NCI-H1694 treated with DMSO at 0.1 percent for 48 hours (cell line): ENCODE measurements at places on chromosomes 2 and 18.

DNA sequence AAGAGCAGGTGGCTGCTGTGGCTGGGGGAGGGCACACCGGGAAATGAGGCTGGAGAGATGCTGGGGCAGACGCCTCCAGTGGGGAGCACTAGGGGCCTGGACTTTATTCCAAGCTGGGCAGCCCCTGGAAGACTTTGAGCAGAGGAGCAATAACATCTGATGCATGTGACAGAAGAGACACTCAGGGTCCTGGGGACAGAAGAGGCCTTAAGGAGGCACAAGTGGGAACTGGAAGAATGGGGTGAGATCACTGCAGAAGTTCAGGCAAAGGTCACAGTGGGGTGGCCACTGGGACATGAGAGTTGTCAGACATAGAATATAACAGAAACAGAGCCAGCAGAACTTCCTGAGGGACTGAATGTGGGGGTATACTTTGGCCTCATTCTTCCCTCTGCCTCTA, 24.0 kb downstream of the TGFA start:
- no peak for DNase-seq

GRCh38 chr2:18546567-18546966, 13.9 kb downstream of the RDH14 start:
- no peak for DNase-seq

DNA sequence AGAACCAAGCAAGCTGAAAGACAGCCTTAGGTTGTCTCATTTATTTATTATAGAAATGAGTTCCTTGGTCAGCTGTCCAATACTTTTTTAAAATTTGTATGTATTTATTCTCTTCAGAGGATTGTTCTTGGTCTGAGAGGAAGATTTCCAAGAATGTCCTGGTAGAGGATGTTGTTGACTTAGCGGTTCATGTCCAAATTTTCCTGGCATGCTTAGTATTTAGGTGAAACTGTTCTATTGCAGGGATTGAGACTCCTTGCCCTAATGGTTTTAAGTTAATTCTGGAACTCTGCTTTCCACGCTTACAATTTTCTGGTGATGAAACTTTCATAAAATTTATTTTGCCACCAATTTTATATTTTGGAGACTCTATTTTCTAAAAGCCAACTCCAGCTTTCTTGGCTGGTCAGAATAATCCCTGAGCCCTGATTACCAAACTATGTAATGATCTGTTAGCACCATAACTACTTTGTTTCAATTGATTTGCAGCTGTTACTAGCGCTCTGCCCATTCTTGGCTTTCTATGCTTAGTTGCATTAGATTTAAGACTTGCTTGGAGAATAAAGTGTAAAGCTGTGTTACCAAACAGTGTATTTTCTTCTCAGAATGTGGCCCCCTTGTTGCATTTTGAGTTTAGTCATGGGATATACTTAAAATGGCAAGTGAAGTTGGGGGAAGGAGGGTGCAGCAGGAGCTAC, 1868.8 kb upstream of the CELF4 start:
- no peak for DNase-seq

GRCh38 chr18:68177807-68178702, 536.9 kb downstream of the TMX3 start:
- DNase-seq = peak; percentile 14

DNA sequence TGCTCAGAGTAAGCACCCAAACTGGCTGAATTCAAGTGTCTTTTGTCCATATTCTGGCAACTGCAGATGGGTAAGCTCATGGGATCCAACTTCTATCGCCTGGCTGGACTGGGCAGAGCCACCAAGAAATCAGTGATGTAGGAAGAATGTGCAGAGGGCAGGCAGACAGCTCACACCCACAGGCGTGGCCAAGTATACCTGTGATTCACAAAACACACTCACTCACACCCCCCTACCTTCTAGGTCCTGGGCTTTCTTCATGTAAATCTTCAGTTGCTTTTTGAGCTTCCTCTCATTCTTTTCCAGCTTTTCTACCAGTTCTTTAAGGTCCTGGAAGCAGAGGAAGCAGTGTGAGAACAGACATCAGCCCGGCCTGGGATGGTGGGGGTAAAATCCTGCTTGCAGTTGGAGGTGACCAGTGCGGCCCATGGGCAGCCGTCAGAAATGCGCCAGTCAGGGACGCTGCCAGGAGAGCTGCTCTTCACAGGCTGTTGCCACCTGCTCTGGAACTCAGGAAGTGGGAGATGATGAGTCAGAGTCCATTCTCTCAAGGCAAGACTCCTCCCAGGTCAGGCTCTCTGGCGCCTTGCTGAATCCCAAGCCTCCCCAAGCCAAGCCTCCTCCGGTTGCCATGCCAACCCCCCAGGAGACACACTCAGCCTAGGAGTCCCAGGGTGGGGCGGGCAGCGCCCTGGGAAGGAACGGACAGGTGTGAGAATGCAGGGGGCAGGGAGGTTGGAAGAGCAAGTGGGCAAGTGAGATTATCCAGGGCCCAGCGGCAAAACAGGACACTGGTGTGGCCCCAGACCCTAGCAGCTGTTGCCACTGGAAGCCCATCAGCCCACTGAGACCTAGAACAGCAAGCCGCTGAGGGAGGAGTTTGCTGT, 36.2 kb upstream of the ACAA2 start:
- no peak for DNase-seq

GRCh38 chr2:233706720-233707119, 6.0 kb upstream of the UGT1A5 start:
- no peak for DNase-seq

GRCh38 chr2:240139666-240140393, 628 bp downstream of the OTOS start:
- DNase-seq = no peak

GRCh38 chr2:11082880-11083279, 72.4 kb upstream of the SLC66A3 start:
- no peak for DNase-seq

GRCh38 chr18:3121259-3121658, 98.5 kb downstream of the MYOM1 start:
- no peak for DNase-seq

DNA sequence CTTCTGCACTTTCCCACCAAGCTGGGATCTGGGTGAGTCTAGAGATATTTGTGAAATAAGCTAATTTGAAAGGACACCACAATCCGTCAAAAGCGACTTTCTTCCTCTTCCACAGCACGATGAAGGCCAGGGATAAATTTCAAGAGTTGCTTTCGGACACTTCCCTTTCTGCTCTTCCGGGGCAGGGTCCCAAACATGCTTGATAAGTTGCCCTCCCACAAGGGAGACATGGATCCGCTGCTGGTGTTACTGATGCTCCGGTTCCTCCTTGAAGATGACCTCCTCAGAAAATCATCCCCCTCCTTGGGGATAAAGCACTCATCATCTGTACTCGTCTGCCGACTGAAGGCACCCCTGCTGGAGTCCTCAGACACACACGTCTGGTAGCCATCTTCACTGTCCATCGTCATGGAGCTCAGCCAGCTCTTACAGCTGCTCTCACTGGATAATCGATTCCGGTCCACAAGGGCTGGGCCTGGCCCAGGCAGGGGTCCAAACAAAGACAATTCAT, 28.2 kb downstream of the CYTIP start:
- DNase-seq = no peak

GRCh38 chr2:229066121-229066715, 204.9 kb downstream of the PID1 start:
- no peak for DNase-seq

DNA sequence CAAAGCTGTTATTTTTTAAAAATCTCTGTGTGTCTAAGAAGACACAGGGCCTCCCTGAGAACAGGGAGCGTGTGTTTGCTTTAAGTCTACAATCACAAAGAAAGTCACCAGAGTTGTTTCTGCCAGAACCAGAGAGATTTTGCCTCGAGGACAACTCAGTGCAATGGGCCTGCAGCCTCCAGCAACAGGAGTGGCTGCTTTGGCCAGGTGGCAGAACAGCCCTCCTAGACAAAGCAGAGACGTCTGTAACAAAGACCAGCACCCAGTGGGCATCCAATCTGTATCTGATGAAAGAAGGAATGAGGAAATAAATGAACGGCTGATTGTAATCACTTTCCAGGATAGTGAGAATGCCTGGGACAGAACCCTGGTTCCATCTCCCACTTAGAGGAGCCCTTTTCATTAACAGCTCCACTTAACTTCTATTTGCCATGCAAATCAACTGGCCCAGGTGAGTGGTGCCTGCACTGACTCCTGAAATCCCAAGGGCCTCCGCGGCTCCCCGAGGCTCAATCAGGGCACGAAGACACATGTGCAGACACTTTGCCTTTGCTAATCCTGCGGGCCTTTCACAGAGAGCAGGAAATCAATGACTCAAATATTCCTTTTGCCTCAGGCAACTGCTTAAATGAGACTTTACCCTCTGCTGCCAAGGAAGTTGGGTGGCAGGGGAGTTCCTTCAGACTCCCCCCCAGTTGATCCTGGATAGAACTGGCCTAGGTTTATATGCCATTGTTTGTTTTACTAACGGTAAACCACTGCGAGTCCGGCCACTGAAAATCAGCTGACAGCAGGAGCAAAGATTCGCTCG, 146.5 kb downstream of the CABLES1 start:
- DNase-seq = no peak

- DNase-seq = no peak
These were observed 58.5 kb downstream of the PKDCC start for GRCh38 chr2:42106257-42106816.

DNA sequence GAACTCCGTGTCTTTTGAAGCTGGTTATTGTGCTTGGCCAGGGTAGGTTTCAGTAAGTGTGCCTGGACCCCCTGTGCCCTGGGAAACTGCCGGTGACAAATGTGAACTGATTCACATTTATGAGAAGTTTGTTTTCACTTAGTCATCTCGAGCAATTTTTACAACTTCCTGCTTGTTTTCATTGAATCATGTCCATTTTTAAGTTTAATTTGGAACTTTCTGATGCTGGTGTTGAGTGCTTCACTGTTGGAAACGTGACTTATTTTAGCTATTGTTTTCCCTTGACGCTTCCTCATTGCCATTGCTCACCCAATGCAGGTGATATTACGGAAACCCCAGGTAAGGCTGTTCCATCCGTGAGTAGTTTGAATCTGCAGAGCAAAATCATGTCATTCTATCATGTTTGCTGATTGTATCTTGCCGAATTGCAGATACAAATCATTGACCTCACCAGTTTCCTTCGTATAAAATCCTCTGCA, 97.2 kb downstream of the RTN4 start:
- no peak for DNase-seq

DNA sequence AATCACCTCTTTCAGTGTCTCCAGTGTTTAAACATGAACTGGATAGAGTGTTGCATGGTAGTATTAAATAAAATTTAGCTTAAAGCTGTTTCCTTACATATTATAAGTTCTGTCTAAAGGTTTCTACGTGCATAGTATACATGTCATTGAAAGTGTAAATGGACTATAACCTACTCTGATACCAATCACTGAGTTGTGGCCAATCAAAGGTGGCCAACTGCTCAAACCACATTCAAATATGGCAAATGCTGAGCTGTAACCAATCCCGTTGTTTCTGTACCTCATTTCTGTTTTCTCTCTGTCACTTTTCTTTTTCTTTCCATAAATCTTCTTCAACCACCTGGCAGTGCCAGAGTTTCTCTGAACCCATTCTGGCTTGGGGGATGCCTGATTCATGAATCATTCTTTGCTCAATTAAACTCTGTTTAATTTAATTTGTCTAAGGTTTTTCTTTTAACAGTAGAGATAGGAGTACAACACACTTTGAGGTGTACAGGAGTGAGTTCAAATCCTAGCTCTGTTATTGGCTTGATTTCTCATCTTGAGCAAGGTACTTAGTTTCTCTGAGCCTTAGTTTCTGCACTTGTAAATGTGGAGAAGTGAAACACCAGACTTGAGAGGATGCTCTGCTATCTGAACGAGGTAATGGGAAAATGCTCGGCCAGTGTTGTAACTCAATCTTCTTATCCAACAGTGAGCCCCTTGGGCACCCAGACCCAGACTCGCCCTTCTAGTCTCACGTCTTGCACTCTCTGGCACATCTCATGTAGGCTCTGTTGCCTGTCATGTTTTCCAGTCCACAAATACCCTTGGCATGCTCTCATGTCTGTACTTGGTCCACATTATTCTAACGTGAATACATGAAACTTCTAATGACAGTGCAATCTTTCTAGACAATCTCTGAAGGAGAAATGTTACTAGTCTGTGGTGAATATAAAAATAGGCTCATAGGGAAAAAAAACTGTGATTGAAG, 228.0 kb downstream of the PIK3C3 start:
- DNase-seq = no peak

DNA sequence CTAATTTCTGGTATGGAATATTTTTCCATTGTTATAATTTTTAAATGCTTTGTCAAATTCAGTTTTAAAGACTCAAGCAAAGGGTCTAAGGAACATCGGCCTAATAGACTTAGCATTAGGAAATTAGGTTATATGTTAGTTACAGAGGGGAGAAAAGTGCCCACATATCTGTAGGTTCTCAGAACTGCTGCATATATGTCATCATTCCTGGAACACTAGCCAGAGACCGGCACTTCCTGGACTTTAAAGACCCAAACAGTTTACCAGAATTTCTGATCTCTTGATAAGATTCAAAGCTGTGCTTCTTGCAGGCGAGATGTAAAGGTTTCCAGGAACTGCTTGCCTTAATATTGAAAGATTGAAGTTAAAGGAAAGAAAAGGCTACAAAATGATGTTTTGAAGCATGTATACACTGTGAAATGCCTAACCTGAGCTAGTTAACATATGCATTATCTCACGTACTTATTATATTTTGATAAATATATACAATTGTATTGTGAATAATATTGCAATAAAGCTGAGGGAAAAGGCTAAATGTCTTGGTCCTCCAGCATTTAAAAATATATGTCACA, 993.6 kb downstream of the LRP1B start:
- no peak for DNase-seq

DNA sequence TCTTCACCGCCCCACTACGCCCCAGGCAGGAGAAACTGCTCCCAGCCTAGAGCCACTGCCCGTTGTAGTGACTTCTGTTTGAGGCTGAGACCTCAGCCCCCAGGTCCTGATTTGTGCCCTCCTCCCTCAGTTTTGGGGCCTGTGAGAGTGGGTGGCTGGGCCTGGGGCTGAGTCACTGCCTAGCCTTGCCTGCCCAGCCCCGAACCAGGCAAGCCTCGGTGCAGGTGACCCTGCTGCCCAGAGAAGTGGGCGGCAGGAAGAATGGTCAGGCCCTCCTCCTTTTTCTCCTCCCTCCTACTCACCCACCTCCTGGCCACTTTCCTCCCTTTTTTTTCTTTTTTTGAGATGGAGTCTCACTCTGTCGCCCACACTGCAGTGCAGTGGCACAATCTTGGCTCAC, 66.6 kb downstream of the ZFP36L2 start:
- DNase-seq = no peak

DNA sequence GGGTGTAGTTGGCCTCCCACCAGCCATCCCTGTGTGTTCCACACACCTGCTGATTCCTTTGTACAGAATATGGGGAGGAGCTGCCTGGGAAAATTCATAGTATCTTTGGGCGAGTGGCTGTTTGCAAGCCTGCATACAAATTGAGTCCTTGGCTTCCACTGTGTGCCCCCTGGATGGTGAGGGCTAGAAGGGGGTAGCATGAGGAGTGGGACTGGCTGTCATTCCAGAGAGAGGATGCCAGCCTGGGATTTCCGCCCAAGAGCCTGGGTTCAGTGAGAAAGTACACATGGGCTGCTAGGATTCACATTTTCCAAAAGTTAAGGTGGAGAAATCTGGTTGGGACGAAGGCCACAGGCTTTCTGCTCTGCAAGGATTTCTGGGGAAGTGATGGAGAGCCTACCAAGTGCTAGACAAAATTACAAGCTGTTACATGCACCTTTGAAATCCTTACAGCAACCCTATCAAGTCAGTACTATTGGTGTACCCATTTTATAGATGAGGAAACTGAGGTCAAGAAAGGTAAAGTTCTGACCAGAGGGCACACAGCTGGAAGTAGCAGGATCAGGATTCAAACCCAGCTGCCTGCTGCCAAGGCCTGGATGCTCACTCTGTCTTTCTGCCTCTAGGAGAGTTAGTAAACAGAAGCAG, 606 bp upstream of the TOGARAM2 start:
- DNase-seq = peak; percentile 7
